ENCODE measurements at places on chromosomes 7 and 10.

DNA sequence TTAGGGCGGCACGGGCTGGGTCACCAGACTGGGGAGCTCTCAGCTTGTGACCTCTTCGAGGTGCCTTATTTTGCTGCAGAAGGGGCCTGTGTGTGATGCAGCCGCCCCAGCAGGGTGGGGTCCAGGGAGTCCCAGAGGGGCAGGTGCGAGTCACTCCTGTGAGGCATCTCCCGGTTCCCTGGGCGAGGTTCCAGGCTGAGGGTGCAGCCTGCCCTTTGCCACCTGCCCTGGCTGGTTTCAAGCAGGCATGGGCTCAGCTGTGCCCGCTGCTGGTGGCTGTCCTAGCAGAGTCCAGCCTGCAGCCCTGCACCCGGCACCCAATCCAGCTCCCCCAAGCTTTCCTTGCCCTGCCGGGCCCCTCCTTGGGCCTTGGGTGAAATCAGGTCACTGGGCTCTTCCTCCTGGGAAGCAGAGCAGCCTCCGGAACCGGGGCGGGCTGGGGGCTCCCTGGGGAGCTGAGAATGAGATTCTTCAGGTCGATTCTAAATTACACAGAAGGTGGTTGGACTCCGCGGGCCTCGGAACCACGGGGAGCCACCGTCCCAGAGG lies 64.8 kb downstream of the PWWP2B start:
- DNase-seq = no peak

- no peak for DNase-seq
Observed at GRCh38 chr7:76512941-76513816, 2.8 kb downstream of the UPK3B start.

DNA sequence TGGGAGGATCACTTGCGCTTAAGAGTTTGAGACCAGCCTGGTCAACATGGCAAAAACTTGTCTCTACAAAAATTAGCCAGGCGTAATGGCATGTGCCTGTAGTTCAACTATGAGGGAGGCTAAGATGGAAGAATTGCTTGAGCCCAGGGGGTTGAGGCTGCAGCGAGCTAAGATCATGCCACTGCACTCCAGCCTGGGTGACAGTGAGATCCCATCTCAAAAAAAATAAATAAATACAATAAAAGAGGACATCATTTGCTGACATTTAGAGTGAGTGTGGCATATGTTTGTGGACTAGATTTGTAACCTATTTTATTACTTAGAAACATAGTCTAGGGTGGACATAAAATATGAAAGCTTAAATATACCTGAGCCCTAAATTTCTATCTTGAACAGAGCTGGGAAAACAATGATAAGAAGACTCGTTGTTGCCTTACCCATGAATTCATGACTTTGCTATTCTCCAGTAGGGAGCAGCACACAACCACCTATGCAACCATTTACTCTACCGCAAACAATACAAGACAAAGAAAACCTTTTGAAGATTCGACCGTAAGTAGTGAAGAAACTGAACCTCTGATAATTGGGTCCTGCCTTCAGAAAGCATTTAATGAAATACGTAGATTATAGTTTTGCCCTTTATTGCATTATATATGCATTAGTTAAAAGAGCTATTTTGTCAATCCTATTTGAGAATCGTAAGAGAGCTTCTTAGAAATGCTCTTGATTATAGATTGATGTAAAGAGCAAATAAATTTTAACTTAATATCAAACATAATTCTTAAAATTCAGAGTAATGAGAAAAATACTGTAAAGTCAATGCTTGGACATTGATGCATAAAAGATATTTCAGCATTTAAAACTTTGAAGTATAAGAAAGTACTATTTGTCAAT lies 83.5 kb downstream of the GNAT3 start:
- peak; percentile 48 for DNase-seq

DNA sequence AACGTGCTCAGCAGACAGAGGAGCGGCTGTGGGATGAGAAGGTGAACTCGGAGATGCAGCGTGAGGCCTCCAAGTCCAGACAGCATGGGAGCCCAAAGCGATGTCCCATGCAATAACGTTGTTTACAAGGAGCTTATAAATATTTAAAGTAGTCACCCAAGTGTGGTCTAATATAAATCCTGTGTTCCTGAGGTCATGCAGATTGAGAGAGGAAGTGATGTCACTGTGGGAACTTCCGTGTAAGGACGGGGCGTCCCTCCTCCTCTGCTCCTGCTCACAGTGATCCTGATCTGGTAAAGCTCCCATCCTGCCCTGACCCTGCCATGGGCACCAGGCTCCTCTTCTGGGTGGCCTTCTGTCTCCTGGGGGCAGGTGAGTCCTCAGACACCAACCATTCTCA lies 94.7 kb upstream of the PRSS58 start:
- no peak for DNase-seq

DNA sequence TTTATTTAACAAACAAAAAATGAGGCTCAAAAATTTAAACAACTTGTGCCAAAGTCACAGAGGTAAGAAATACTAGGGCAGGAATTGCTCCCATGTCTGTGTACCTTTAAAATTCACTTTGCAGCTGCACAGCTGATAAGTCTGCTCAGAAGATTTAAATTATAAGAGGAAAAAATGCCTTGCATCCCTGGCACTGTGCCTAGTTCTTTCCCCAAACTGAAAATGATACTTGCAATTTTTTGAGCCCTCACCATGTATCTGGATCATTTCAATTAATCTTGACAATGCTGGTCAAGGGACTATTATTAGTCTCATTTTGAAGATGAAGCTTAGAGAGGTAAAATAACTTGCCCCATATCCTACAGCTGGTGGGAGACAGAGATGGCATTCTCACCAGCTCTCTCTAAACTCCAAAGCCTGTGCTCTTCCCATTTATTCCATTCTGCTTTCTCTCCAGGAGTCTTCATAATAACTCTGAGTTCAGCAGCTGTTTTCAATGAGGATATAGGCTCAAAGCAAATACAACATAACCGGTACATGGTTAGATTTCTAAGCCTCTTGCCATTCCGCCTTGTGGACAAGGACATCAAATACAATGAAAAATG lies 350.5 kb upstream of the LRRTM3 start:
- DNase-seq = no peak

GRCh38 chr7:34354899-34355298 lies 303.1 kb upstream of the NPSR1 start:
- DNase-seq = no peak

GRCh38 chr10:129094233-129094632 lies 372.8 kb upstream of the MGMT start:
- no peak for DNase-seq

GRCh38 chr7:47357361-47357760 lies 224.6 kb downstream of the TNS3 start:
- no peak for DNase-seq

DNA sequence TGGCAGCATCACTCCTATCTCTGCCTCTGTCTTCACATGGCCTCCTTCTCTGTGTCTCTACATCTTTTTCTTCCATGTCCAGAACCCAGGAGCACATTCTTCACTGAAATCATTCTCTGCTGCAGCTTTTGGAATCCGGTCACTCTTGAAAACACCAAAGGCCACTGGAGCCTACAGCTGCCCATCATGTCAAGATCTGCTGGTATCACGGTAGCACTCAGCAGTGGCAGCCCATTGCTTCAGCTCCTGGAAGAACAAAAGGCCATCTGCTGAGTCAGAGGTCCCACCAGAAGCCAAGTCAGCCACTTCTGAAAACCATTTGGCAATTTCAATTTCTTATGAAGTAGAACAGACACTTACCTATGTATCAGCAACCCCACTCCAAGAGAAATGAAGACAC lies 6.1 kb upstream of the PCBD1 start:
- DNase-seq = no peak

DNA sequence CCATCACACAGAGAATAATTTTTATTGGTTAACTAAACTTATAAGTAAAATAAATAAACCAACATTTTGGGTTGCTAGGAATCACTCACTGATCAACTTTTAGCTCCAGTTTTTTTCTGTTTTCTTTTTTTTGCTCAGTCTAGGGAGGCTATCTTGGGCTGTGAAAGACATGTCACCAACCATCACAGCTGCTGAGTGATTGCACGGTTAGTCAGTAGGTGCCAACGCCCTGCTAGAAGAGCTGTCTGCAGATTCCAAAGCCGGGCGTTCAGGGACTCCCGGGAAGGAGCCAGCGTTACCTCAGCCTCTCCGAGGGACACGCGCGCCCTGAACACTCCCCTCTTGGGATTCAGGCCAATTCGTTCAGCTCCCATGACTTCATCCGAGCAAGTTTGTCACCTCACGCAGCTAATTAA lies 604 bp upstream of the STAM start:
- DNase-seq = no peak

GRCh38 chr7:107860981-107861652 lies 29.9 kb upstream of the DLD start:
- no peak for DNase-seq

DNA sequence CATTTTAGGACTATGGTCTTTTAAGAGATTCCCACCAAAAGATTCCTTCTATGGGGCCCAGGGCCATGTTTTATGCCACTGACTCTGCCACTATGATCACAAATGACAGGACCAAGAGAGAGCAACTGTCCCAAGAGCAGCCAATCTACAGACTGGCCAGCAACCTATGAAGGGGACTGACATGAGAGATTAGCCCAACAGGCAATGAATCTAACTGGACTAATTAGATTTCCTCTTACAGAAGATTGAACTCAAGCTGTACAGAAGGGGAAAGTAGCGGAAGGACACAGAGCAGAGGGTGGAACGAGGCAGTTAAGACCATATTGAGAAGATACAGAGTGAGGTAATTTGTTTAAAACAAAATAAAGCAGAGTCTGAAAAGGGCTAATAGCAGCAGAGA lies 25.8 kb downstream of the ZNF800 start:
- DNase-seq = no peak

DNA sequence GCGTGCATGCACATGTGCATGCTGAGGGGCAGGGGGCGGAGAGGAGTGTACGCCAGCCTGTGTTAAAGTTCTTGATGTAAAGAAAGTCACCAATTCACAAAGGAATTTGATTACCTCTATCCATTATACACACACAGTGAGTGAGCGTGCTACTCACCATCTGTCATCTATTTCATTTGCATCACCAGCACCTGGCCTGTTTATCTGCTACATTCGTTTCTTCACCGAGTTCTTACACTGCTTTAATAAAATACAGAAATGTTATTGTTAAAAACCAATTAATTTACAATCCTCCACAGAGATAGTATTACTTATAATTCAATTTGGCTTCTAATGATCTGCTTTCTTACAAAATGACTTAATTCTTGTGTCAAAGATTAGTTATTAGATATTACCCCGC lies 32.6 kb downstream of the NEUROD6 start:
- no peak for DNase-seq

DNA sequence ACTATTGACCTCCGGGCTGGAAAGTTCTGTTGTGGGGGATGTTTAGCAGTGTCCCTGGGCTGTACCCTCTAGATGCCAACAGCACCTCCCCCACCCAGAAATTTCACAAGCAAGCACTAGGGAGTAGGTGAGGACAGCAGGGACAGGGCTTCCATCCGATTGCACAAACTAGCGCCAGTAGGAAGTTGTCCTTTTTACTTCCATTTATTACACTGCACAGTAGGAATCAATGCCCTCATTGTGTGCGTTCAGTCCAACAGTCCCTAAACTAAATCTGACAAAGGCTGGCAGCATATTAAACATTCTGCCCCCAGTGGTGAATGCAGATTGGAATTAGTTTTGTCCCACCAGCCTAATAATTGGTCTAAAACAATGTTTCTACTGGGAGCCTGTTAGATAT lies 6.4 kb upstream of the SOSTDC1 start:
- DNase-seq = no peak

DNA sequence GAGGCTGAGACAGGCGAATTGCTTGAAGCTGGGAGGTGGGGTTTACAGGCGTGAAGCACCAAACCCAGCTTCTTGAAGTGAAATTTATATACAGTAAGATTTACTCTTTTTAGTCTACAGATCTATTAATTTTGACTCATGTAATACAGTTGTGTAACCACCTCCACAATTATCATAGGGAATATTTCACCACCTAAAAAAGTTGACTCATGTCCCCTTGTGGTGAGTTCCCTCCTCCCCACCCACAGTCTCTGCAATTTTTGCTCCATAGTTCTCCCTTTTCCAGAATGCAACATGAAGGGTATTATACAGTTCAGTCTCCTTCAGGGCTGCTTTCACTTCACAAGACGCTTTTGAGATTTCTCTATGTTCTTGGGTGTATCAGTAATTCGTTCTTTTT lies 156.8 kb downstream of the FAM107B start:
- DNase-seq = no peak

DNA sequence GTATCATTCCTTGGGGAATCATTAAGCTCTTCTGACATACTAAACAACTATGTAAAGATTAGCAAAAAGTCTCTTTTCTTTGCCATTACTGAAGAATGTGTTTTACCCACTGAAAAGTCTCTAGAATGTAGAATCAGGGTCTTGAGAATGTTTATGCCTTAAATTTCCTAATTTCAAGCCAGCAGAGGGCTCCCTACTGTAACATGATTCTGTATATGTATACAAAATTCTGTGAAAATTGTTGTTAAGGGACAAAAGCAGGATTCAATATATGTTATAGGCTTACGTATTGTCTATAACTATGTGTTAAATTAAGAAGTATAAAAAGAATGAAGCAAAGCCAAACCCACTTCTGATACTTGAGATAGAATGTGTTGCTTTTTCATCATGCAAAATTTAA lies 296.9 kb upstream of the DGKB start:
- no peak for DNase-seq

GRCh38 chr7:5559576-5560240 lies 136.1 kb upstream of the TNRC18 start:
- DNase-seq = no peak

GRCh38 chr7:142523821-142524460 lies 225.3 kb upstream of the PRSS1 start:
- no peak for DNase-seq

DNA sequence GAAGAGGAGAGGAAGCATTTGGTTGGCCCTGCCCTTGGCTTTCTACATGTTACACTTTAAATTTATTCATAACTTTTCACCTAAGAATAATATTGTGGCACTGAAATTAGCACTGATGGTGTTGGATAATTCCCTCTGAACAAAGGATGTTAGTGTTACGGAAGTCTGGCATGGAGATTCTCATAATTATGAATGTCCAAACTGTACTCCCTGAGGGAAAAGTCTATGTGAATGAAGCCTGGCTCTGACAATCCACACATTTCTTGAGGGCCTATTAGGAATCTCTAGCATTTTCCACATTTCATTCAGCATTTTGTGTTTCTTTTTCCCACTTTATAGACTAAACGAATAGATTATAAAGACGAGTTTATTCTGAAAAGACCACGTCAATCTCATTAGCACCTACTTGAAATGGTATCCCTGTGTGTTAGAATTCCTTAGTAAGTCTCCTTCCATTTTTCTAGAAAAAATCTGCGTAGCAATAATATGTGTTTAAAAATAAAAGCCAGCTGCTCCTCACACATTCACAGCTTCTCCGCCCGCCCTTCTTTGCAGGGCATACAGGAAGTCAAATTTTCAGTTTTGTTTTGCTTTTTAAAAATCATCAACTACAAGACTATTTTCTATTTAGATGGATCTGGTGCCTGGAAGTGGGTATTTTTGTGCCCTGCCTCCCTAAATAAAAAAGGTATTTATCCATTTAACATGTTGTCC lies 131.8 kb upstream of the PALS2 start:
- DNase-seq = no peak

- DNase-seq = peak; percentile 29
Observed at GRCh38 chr10:306007-306674, 170.9 kb downstream of the ZMYND11 start.

Data from NCI-H1436 treated with DMSO at 0.1 percent for 48 hours (cell line).